ENCODE measurements at places on chromosomes 1 and 21.

GRCh38 chr1:204304067-204304466 is 55.7 kb downstream of the PLEKHA6 start:
- DNase-seq, result no peak

DNA sequence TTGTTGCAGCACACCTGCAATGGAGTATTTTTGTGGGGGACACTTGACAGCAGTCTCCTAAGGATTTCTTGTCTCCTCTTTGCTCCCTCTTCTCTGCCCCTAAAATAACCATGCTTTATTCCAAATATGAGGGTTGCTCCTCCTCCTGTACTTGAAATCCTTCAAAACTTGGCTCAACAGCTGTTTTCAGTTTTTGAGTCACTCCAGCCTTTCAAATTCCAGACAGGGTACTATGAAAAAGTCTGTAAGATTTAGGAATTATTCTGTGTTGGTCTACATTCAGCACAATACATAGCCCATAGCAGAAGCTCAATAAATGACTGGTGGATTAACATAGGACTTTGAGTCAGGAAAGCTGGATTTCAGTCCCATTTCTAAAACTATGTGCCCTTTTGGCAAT is 5.5 kb downstream of the AP4B1 start:
- DNase-seq, result no peak

GRCh38 chr1:211735208-211736170 is 60.1 kb upstream of the NEK2 start:
- DNase-seq, result no peak

GRCh38 chr21:25885880-25886279 is 151.1 kb downstream of the GABPA start:
- no peak for DNase-seq

- DNase-seq, result no peak
Measured at GRCh38 chr1:212671342-212672031, 28.2 kb downstream of the BATF3 start.

- no peak for DNase-seq
Measured at GRCh38 chr1:10755970-10756521, 40.4 kb downstream of the CASZ1 start.

- DNase-seq, result no peak
Measured at GRCh38 chr1:160767395-160768294, 28.3 kb upstream of the LY9 start.

DNA sequence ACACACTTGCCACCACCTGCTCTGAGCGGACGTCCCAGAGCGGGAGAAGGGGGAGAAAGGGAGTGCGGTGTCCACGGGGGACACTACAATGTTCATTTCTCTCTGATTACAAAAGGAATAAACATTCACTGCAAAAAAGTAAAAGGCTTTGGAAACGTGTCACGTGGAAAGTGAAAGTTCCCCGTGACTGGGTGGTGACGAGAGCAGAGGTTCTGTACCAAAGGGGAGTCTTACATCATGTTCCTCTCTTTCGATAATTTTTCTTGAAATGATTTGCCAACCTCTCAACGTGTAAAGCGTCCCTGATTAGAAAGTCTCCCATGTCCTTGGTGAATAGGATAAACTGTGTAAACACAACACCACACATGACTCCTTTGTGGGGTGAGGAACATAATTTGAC is 22.0 kb upstream of the PRDM15 start:
- no peak for DNase-seq
